Tibial artery (tissue), 4 donors: ENCODE measurements at places on chromosomes 6 and 20.

DNA sequence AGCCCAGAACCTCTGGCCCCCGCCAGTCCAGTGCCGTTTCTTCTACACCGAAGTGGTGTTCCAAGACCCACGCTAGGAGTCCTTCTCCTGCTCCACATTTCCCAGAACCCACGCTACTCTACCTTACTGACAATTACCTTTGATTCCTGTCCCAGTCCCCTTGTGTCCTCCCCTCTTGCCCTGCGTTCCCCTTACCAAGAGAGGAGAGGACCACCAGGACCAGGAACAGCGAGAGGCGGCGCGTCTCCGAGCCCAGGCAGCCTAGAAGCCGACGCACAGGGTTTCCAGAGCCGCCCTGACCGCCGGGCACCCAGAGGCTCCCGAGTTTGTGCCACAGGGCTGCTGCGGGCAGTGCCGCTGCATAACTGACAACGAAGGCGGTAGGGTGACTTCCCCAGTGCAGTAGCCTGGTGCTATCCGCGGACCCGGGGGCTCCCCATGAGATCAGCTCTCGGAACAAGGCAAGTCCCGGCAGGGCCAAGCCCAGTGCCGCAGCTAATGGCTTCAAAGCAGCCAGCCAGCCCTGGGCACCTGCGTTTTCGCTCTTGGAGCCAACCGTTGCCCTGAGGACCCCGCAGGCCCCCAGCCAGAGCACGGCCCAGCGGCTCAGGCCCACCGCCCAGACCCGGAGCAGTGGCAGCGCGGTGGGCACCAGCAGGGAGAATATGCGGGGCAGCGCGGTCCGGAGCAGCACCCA lies 512 bp downstream of the TAP1 start:
- peak; percentile 46 for DNase-seq

GRCh38 chr6:97805596-97805995 lies 522.6 kb upstream of the MMS22L start:
- DNase-seq = no peak

DNA sequence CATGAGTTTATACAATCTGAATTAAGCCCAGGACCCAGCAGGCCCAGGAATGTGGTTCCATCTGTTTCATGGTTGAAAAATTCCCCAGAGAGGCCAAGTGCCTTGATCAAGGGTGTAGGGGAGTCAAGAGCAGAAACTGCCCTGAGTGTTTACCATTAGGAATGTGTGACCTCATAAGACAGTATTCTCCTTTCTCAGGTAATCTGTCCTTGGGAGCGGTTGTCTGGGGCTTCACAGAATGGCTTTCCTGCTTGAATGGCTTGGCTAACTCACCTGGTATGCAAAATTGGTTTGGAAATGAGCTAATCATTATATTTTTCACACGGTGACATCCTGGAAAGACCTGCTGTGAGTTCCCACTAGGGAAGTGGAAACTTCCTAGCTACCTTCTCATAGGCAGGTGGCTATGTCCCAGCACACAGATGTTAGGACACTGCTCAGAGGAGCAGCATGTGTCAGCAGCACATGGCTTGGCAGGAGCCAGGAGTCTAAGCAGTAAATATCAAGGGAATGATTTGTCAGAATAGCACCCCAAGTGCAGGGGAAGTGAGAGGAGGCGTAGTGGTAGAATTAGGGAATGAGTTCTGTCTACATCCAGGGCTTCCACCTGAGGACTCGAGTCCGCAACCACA lies 17.7 kb downstream of the CLIC5 start:
- no peak for DNase-seq

- peak; percentile 89 for DNase-seq
These were observed 165.4 kb upstream of the CITED2 start for GRCh38 chr6:139539852-139540251.

DNA sequence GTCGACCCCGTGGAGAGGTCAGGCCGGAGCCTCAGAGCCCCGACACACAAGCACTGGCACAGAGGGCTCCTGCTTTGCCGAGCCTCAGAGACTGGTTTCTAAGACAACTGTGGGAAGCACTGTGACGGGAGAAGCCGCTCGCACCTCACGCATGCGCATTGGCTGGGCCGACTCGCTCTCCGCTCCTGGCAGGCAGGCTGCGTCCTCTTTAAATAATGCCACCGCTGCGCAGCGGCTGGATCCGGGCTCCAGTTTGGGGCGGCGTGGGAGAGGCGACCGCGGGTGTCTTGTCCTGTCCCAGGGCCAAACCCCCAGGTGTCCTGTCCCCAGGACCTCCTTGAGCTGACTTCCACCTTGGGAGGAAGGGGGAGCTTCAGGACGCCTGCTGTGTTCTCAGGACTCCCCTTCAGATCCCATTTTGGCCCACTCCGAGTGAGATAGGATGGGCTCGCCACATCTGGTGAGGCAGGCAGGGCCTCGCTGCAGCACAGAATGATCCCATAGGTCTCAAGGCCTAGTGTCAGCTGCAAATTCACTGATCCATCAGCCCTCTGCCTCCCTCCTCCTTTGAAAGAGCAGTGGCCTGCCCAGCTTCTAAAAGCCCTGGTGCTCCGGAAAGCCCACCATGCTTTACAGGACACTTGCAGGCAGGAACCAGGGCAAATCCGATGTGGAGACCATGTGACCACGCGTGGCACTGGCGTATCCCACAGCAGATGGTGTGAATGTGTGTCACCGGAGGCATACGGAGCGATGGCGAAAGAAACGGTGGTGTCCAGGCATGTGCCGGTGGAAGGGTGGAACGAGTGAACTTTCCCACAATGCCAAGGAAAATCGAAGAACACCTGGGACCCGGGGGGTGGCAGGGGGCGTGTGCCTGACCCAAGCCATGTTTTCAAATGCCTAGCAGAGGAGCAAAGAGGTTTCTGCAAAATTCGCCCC lies 169.3 kb upstream of the ZNF337 start:
- no peak for DNase-seq

DNA sequence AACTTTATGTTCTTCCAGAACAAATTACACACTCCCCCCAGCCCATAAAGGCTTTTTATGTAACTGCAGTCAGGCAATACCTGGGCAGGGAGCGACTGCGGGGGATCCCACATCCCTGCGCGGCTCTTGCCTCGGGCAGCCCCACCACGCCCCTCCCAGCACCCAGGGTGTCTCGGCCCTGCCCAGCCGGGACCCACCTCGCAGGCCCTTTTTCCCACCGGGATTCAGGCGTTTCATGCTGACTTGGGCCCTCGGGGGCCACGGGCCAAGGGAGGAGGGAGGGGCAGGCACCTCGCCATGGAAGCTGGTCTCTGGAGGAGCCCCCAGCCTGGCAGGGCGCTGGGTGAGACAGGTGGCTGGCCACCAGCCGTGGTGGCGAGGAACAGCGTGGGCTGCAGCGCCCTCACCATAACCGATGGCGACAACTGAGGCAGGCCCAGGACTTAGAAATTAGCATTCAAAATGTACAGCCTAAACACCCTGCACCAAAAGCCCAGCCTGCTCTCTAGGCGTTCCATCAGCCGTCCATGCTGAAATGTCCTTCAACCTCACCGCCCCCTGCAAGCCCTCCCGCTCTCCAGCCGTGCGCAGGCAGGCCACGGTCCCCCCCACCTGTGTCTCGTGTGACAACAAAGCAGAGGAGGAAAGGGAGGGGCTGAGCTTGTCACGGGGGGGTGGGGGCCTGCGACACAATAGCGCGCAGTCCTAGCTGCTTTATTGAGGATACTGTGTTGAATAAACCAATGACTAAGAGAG lies 15.1 kb upstream of the FOXC1 start:
- DNase-seq = no peak

GRCh38 chr6:12679341-12679740 lies 37.2 kb upstream of the PHACTR1 start:
- no peak for DNase-seq

- DNase-seq = no peak
These were observed 72.9 kb upstream of the DSP start for GRCh38 chr6:7468382-7469081.

GRCh38 chr6:33901822-33902456 lies 98.1 kb upstream of the MLN start:
- DNase-seq = no peak

- DNase-seq = no peak
These were observed 154.6 kb upstream of the AHI1 start for GRCh38 chr6:135651964-135652755.

DNA sequence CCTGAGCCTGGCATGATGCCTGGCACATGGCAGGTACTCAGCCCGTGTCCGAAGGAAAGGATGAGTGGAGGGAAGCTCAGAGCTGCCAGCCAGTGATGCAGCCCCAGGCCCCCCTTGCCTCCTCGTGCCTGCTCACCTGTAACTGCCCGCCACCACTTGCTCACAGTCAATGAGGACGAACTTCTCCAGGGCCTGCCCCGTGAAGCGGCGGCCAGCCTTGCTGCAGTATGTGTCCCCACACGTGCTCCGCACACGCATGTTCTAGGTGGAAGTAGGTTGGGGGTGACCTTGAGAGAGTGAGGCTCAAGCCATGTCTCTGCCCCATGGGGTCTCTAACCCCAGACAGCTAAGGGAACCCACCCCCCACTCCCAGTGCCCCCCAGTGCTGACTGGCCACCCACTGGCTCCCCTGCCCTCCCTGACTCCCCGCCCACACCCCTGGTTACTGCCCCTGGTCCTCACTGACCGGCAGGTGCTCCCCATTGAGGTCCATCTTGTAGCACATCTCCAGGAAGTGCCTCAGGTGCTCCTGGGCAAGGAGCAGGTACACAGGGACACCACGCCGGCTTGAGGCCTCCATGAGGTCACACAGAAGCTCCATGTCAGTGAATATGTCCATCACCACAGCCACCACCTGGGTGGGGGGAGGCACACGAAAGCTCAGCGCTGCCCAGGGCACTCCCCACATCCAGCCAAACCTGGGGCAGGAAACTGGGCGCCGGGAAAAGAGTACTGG lies 3.7 kb downstream of the FAM83C start:
- no peak for DNase-seq

- DNase-seq = no peak
These were observed 44.0 kb upstream of the TTPAL start for GRCh38 chr20:44431502-44432234.

DNA sequence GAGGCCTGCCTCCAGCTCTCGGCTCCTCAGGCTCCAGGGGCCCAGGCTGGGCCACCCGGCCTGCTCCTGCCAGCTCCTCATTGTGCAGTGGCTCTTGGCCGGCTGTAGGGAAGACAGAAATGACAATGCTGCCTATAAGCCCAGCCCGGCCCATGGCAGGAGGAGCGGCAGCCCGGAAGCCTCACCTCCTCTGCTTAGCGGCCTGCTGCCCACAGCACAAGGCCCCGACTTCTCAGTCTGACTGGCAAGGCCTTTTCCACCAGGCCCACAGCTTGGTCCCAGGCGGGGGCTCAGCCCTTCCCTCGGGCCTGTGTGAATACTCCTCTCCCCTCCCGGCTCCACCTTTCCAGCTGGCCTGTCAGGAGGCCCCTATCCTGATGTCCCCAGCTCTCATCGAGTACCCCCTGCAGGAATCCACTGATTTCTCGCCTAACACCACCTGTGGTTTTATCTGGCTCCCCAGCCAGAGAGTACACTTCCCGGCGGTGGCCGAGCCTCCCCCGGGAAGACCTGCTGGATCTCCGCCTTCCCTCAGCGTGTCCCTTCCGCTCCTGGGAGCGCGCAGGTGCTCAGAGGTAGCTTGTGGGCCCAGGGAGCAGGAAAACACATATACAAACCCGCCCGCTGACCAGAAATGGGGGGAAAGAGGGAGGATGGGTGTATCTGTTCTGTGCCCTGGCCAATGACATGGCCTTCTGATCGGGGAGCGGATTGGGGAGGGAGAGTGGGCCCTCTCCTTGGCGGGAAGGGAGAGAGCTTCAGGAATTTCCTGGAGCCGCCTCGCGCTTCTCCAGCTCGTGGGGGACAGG lies 963 bp downstream of the DDRGK1 start:
- DNase-seq = no peak

GRCh38 chr6:140083375-140083774 lies 708.9 kb upstream of the CITED2 start:
- no peak for DNase-seq
